Caki2 (cell line): ENCODE measurements at places on chromosomes 6 and 20. TPM values are rescaled to one million over a fixed set of nuclear protein-coding genes. Genes with fewer than 3 reads are reported as not detected.

- no peak for DNase-seq
These were observed 11.3 kb upstream of the PTGIS start for GRCh38 chr20:49579195-49579594.

DNA sequence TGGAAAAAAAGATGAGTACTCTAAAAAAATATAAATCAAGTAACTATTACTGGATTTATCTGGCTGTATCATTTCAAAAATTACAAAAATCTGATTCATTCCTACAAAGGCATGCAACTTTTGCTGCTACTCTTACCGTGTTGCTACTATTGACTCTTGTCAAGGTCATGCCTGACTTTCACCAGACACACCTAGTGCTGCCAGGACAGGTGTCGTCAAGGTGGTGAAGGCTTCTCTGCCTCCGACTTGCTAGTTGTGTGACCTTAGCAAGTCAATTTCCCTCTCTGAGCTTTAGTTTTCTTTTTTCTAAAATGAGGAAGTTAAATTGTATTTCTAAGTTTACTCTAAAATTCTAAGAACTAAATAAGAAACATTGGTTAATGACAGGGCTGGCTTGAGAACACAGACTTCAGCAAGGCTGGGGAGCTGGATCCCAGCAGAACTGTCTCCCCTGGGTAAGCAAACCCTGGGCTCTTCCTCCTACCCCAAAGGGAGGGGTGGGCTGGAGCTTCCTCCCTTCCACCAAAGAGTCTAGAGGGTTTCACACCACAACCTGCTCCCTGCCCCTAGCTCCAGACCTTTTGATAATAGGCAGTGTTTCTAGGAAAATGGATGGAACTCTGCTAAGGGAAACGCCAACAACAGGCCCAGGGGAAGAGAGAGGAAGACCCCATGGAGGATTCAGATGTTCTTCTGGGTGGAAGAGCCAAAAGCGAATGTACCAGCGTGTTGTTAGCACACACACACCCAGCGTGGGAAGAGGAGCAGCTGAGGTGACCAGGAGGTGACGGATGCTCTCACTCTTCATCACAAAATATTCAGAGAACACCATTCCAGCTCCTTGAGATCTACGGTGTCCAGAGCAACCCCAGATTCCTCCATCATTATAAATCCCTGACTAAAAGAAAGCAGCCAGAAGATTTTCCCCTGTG, 47.9 kb upstream of the CITED2 start:
- DNase-seq = no peak

DNA sequence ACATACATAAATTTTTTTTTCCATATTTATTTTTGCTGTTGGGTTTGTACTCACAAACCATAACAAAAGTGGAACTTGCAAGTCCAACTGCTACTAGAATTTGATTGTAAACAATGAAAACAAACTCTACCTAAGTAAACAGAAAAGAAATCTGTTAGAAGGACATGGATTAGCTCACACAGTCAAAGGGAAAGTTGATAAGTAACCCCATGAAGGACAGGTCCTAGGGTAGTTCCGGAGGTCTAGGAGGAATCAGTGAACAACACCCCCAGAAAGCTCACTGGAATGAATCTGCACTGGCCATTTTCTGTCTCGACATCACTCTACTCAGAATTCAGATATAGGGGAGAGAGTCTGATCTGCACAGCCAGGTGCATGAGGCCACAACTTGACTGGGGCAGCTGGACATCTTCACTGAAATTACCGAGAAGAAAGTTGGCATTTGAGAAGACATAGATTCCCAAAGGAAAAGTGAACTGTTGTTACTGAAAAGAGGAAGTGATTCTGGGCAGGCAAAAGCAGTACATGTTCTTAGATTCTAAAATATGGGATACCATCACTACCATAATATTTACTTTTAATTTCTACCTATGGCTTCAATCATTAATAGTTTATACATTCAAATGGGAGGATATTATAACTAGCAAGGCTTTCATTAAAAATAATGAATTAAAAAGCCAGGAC, 76.4 kb downstream of the HMGN3 start:
- DNase-seq = no peak

Gene CTAGE9
- not detected in 2 replicates for total RNA-seq

Gene GLP1R
- not detected in 2 replicates for total RNA-seq
